Activated CD8-positive, alpha-beta T cell treated with anti-CD3 and anti-CD28 coated beads for 36 hours (primary cell): ENCODE measurements at places on chromosomes 16 and 17. TPM values are rescaled to one million over a fixed set of nuclear protein-coding genes. Genes with fewer than 3 reads are reported as not detected.

The NPB gene
- total RNA-seq, result not detected

The SCIMP gene
- total RNA-seq, result 0.54 TPM

The RTN4RL1 gene
- total RNA-seq, result 0.27 TPM

- H3K4me3 ChIP-seq, result no peak overlapping the region
- H3K4me1 ChIP-seq, result peaks cover 22% of the 10 kb centered on the region
- H3K27ac ChIP-seq, result no peak overlapping the region
- peaks cover 16% of the 10 kb centered on the region for H3K27me3 ChIP-seq
- no peaks in the 10 kb centered on the region for H3K36me3 ChIP-seq
Observed at GRCh38 chr16:89020925-89021595, 44.1 kb upstream of the CBFA2T3 start.

- H3K27me3 ChIP-seq, result no peaks in the 10 kb centered on the region
- no peak for DNase-seq
- H3K27ac ChIP-seq, result peak overlapping the region; percentile 73
- no peak overlapping the region for H3K4me3 ChIP-seq
- peaks cover 2% of the 10 kb centered on the region for H3K36me3 ChIP-seq
- peaks cover 64% of the 10 kb centered on the region for H3K4me1 ChIP-seq
Observed at GRCh38 chr16:17342031-17342430, 128.7 kb downstream of the XYLT1 start.

DNA sequence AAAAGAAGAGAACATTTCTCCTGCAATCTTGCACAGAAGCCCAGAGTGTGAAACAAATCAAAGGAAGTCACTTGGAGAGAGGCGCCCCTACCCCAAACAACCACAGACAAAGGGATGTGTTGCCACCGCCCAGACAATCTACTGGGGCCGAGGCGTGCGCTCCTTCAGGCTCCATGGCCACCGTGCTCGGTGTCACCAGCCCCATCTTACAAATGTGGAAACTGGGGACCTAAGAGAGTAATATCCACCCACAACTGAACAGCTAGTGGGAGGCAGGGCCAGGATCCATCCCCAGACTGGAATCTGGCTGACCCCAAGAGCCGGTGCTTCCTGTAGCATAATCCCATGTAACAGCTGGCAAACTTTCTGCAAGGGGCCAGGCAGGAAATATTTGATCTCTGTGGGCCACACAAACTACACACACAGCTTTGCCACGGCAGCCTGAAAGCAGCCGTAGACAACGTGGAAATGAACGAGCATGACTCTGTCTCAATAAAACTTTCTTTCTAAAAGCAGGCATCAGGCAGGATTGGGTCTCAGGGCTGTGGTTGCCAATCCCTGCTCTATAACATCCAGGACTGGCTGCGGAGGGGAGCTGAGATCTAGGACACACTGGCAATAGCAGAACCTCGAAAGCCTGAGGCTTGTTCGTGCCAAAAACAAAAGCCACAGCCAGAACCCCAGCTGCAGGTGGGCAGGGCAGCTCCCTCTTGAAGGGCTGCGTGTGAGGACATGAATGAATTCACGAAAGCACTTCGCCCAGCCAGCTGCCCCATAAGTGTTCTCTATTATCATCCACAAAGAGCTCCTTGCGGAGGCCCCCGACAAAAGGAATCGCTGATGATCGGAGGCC lies 26.6 kb upstream of the GINS2 start:
- peaks cover 9% of the 10 kb centered on the region for H3K4me1 ChIP-seq
- no peaks in the 10 kb centered on the region for H3K36me3 ChIP-seq
- H3K27me3 ChIP-seq, result no peaks in the 10 kb centered on the region
- H3K27ac ChIP-seq, result no peak overlapping the region
- DNase-seq, result no peak
- no peak overlapping the region for H3K4me3 ChIP-seq

DNA sequence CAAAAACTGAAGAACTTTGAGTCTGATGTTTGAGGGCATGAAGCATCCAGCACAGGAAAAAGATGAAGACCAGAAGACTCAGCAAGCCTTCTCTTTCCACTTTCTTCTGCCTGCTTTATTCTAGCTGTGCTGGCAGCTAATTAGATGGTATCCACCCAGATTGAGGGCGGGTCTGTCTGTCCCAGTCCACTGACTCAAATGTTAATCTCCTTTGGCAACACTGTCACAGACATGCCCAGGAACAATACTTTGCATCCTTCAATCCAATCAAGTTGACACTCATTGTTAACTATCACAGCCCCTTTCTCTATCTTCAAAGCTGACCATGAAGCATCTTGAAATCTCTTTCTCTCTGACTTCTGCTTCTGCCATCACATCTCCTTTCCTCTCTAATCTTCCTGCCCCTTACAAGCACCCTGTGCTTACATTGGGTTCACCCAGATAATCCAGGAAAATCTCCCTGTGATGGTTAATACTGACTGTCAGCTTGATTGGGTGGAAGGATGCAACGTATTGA lies 115.9 kb upstream of the CDH13 start:
- H3K27me3 ChIP-seq, result no peaks in the 10 kb centered on the region
- H3K4me3 ChIP-seq, result no peak overlapping the region
- H3K4me1 ChIP-seq, result no peaks in the 10 kb centered on the region
- H3K36me3 ChIP-seq, result no peaks in the 10 kb centered on the region
- H3K27ac ChIP-seq, result no peak overlapping the region

DNA sequence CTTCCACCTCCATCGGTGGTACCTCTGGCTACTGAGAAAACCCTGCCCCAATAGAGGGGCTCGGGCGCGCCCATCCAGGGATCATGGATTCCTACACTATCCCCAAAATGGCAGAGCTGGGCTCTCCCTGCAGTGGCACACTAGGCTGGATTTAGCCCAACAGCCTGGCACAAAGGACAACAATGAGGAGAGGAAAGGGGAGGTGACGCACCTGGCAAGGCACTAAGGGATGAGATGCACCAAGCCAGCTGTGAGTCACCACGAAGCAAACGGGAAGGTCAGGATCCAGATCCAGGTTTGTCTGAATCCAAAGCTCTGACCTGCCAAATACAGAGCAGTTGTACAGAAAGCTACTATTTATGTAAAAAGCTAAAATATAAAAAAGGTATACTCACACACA lies 18.1 kb downstream of the UBE2O start:
- peaks cover 13% of the 10 kb centered on the region for H3K4me1 ChIP-seq
- no peak overlapping the region for H3K27ac ChIP-seq
- no peak for DNase-seq
- H3K27me3 ChIP-seq, result no peaks in the 10 kb centered on the region
- H3K36me3 ChIP-seq, result no peaks in the 10 kb centered on the region

DNA sequence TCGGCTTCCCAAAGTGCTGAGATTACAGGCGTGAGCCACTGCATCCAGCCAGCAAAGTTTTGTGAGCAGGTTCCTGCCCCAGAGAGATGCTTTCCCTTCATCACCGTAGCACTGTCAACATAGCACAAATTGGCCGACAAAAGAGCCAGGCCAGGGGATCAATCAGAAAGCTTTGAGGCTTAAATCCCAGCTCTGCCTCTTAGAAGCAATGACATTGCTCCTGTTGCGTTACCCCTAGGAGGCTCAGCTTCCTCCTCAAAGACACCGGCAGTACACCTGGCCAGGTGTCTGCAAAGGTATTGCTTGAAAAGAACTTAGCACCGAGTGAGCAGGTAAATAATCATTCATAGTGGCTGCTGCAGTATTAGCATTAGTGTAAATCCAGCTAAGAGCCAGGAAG lies 86.5 kb downstream of the NDE1 start:
- H3K27me3 ChIP-seq, result no peaks in the 10 kb centered on the region
- H3K27ac ChIP-seq, result no peak overlapping the region
- no peak overlapping the region for H3K4me3 ChIP-seq
- H3K36me3 ChIP-seq, result peaks cover 10% of the 10 kb centered on the region
- no peak for DNase-seq
